Neural progenitor cell (in vitro differentiated cells): ENCODE measurements at places on chromosomes 3 and 15. TPM values are rescaled to one million over a fixed set of nuclear protein-coding genes. Genes with fewer than 3 reads are reported as not detected.

GRCh38 chr3:173128633-173129032 is 12.4 kb downstream of the SPATA16 start:
- no peak for DNase-seq
- no peaks in the 10 kb centered on the region for H3K27me3 ChIP-seq
- H3K36me3 ChIP-seq = no peaks in the 10 kb centered on the region
- H3K4me3 ChIP-seq = no peak overlapping the region
- no peak overlapping the region for H3K27ac ChIP-seq
- no peaks in the 10 kb centered on the region for H3K4me1 ChIP-seq

DNA sequence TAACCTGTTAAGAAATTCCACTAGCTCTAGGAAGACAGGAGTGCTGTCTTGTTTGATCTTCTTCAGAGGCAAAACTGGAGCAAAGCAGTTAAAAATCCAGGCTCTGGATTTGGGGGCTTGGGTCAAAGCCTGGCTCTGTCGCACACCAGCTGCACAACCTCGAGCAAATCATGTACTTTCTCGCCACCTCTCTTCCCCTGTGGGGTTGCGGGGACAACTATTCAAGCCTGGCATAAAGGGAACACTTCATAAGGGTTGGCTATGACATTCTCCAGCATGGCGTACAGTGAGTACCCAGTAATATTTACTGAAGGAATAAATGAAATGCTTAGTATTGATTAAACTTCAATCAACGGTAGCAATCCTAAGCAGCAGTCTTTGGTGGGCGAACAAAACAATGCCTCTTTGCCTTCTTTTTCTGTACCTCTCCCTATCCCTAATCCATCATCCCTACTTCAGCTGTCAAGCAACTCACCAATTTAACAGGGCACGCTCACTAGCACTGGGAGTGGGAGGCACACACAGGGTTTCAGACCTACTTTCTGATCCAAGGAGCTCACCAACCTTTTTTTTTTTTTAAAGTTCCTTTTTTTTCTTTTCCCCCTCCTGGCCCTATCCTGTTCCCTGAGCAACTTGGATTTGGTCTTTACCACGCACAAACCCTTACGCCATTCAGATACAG is 33.0 kb downstream of the GNB5 start:
- no peaks in the 10 kb centered on the region for H3K36me3 ChIP-seq
- no peak overlapping the region for H3K27ac ChIP-seq
- DNase-seq = no peak
- no peak overlapping the region for H3K4me3 ChIP-seq

DNA sequence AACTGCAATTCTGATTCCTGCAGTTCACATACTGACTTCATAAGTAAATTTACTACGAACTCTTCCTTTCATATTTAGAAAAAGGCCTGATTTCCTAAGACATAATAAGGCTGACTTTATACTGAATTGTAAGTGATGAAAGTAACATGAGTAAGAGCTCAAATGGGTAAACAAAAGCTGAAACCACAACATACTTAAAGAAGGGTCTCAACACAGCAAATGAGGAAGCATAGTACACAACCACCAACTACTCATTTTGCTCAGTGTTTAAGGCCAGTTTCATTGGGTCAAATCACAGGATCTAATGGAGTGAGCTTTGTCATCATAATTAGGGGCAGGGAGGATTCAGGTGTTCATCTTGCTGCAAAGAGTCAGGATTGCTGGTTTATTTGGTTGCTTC is 81.4 kb downstream of the SETD2 start:
- no peak overlapping the region for H3K4me3 ChIP-seq
- H3K4me1 ChIP-seq = no peaks in the 10 kb centered on the region
- H3K36me3 ChIP-seq = peaks cover 20% of the 10 kb centered on the region
- H3K27me3 ChIP-seq = no peaks in the 10 kb centered on the region

KLF15 gene
- total RNA-seq = 3.3 and 7.2 TPM in 2 replicates

CCR5 gene
- total RNA-seq = not detected in 2 replicates

- no peaks in the 10 kb centered on the region for H3K4me1 ChIP-seq
- H3K27ac ChIP-seq = no peak overlapping the region
- H3K27me3 ChIP-seq = no peaks in the 10 kb centered on the region
These were observed 946.8 kb downstream of the OTOL1 start for GRCh38 chr3:162443376-162443775.

DNA sequence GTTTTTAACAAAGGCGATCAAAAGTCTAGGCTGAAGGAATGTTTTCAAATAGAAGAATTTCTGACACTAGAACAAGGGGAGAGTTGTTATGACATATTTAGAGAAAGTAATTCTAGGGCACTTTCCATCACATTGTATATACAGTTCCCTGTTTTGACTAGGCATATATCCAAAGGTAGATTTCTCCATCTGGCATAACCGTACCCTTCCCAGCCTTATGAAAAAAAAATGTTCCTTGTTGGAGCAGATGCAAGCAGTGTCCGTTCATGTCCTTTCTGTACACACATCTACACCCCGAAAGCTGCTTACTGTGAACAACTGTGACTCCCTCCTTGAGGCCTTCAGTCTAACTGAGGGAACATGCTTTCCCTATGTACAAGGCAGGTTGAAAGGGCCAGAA is 271.7 kb upstream of the GBE1 start:
- no peak overlapping the region for H3K4me3 ChIP-seq
- no peaks in the 10 kb centered on the region for H3K27me3 ChIP-seq
- DNase-seq = no peak
- H3K27ac ChIP-seq = no peak overlapping the region
- H3K36me3 ChIP-seq = no peaks in the 10 kb centered on the region

GRCh38 chr3:70822669-70823068 is 510.2 kb upstream of the MDFIC2 start:
- no peaks in the 10 kb centered on the region for H3K36me3 ChIP-seq
- H3K4me1 ChIP-seq = peaks cover 12% of the 10 kb centered on the region
- no peak for DNase-seq
- H3K4me3 ChIP-seq = no peak overlapping the region
- H3K27me3 ChIP-seq = no peaks in the 10 kb centered on the region

DNA sequence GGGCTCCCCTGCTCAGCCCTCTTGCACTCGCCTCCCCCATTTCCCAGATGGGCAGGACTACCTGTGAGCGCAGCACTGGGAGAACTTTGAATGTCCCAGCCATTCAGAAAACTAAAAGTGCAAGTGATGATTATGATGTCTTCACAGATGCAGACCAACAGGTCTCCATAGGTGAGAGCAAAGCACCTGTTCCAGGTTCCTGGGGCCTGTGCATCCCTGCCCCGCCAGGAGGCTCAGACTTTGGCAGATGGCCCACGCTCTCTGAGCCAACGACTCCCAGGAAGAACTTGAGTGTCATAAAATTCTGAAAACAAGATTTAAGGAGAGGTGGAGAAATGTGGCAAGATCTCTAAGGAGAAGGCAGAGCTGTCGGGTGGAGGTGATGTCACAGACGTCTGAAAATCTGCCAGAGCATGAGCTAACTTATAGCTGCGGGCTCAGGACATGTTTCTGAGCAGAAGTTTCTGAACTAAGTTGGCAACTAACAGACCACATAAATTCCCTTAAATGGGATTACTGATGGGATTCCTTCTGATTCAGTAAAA is 110.8 kb upstream of the IGF1R start:
- no peak overlapping the region for H3K27ac ChIP-seq
- no peak for DNase-seq
- no peaks in the 10 kb centered on the region for H3K27me3 ChIP-seq

- peak; percentile 54 for DNase-seq
- H3K4me3 ChIP-seq = peak overlapping the region; percentile 78
- peaks cover 4% of the 10 kb centered on the region for H3K36me3 ChIP-seq
- H3K4me1 ChIP-seq = peaks cover 7% of the 10 kb centered on the region
- no peak overlapping the region for H3K27ac ChIP-seq
- H3K27me3 ChIP-seq = peaks cover 6% of the 10 kb centered on the region
These were observed 1.4 kb downstream of the HTD2 start for GRCh38 chr3:58307639-58308215.

MEIS2 gene
- 18.3 and 21.5 TPM in 2 replicates for total RNA-seq

ONECUT1 gene
- total RNA-seq = 1.5 TPM in 2 replicates

- no peak overlapping the region for H3K4me3 ChIP-seq
- no peak for DNase-seq
- H3K36me3 ChIP-seq = no peaks in the 10 kb centered on the region
These were observed 7.1 kb upstream of the YEATS2 start for GRCh38 chr3:183690402-183690995.

GRCh38 chr15:95468820-95469219 is 861.7 kb upstream of the NR2F2 start:
- DNase-seq = no peak
- no peak overlapping the region for H3K27ac ChIP-seq
- H3K27me3 ChIP-seq = no peaks in the 10 kb centered on the region
- no peaks in the 10 kb centered on the region for H3K36me3 ChIP-seq
- no peak overlapping the region for H3K4me3 ChIP-seq

- H3K27me3 ChIP-seq = no peaks in the 10 kb centered on the region
- no peak overlapping the region for H3K27ac ChIP-seq
- peaks cover 16% of the 10 kb centered on the region for H3K4me1 ChIP-seq
- no peak overlapping the region for H3K4me3 ChIP-seq
These were observed 60.5 kb upstream of the KLF13 start for GRCh38 chr15:31265871-31266711.

- DNase-seq = no peak
- no peak overlapping the region for H3K27ac ChIP-seq
- no peaks in the 10 kb centered on the region for H3K4me1 ChIP-seq
- H3K36me3 ChIP-seq = no peaks in the 10 kb centered on the region
These were observed 652.0 kb upstream of the NECTIN3 start for GRCh38 chr3:110419601-110420000.

DNA sequence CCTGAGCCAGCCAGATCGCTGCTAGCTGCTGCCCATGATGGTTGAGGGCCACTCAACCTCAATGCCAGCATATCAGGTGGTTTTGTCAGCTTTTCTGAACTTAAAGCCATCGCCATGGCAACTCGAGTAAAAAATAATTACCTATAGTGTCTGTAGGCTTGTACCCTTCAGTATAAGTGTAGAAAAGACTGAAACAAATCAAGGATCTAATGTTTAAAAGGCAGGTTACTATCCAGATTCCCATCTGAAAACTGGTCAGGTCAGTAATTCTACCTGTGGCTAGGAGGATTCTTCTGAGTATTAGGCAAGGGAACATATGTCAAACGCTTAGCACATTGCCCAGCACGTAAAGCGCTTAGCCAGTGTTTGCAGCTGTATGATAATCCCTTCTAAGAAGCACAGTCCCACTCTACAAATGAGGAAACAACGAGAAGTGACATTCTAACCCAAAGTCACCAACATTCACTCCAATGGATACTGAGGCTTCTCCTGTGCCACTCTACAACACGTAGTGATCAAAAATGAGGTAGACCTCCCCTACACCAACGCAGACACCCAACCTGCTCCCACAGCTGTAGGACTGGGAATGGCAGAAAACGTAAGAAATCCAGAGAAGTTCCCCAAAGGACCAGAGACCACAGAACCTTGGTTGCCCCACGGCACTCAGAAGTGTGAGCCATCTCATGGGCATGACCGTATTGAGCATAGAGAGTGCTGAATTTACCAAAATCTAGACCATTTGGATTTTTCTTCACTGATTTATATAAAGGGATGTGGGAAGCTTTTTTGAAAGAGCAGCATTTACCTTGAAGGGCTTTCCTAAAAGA is 55.3 kb downstream of the SLTM start:
- peaks cover 18% of the 10 kb centered on the region for H3K36me3 ChIP-seq
- no peak overlapping the region for H3K4me3 ChIP-seq
- no peak overlapping the region for H3K27ac ChIP-seq

- H3K36me3 ChIP-seq = no peaks in the 10 kb centered on the region
- H3K4me3 ChIP-seq = peak overlapping the region; percentile 69
- no peak overlapping the region for H3K27ac ChIP-seq
- H3K4me1 ChIP-seq = peaks cover 6% of the 10 kb centered on the region
These were observed 589 bp downstream of the NEIL1 start for GRCh38 chr15:75347222-75348033.

DNA sequence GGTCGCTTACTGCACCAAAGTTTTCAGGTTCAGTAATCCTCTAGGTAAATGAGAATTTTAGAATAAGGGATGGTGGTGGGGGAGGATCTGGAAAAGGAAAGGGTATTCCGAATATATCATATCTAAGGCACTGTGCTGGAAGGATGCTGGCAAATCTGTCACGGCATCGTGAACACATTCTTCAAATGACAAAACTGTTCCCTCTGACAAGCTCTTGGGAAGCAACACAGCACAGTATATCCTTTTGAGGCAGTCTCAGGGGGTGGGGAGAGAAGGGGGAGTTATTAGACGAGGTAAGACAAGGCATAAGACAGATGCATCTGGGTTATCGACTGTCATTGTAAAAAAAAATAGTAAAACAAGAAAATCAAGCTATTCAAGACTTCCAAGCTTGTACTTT is 289.6 kb upstream of the LRRN1 start:
- H3K27ac ChIP-seq = no peak overlapping the region
- no peaks in the 10 kb centered on the region for H3K27me3 ChIP-seq

- H3K4me1 ChIP-seq = no peaks in the 10 kb centered on the region
- H3K27ac ChIP-seq = no peak overlapping the region
- H3K27me3 ChIP-seq = no peaks in the 10 kb centered on the region
- peak; percentile 16 for DNase-seq
These were observed 454.1 kb upstream of the BCHE start for GRCh38 chr3:166291186-166291955.

- peak overlapping the region; percentile 78 for H3K4me3 ChIP-seq
- no peaks in the 10 kb centered on the region for H3K27me3 ChIP-seq
- peak overlapping the region; percentile 53 for H3K27ac ChIP-seq
- peak; percentile 79 for DNase-seq
These were observed 1.2 kb downstream of the GOLIM4 start for GRCh38 chr3:168094580-168094876.

GRCh38 chr3:197023241-197023997 is 6.2 kb downstream of the MELTF start:
- no peaks in the 10 kb centered on the region for H3K36me3 ChIP-seq
- no peak for DNase-seq
- peaks cover 6% of the 10 kb centered on the region for H3K27me3 ChIP-seq
- no peak overlapping the region for H3K27ac ChIP-seq

- no peak overlapping the region for H3K27ac ChIP-seq
- H3K4me3 ChIP-seq = no peak overlapping the region
- DNase-seq = no peak
- H3K36me3 ChIP-seq = no peaks in the 10 kb centered on the region
- peaks cover 6% of the 10 kb centered on the region for H3K4me1 ChIP-seq
These were observed 22.2 kb downstream of the PSTPIP1 start for GRCh38 chr15:77017091-77017660.

DNA sequence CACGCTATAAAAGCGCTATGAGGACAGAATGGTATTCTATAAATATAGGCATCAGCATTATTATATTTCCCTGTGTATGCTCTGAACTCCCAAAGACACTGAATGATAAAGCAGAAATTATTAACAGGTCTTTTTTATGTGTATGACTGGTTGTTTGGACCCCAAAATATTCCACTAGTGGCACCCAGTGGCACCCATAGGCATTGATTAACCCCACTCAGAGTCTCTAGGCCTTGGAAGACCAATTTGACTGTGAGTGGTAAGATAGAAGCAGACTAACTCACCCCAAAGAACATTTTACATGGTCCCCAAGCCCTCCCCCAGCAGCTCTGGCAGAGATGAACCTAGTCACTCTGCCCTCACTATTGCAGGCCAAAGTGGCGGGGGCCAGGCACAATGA is 45.4 kb upstream of the UBE2E1 start:
- peaks cover 21% of the 10 kb centered on the region for H3K4me1 ChIP-seq
- H3K27ac ChIP-seq = no peak overlapping the region
- H3K4me3 ChIP-seq = no peak overlapping the region
- H3K27me3 ChIP-seq = no peaks in the 10 kb centered on the region
- DNase-seq = no peak
- no peaks in the 10 kb centered on the region for H3K36me3 ChIP-seq

FAIM gene
- 9.8 and 13.2 TPM in 2 replicates for total RNA-seq

GRCh38 chr3:170244576-170244975 is 22.4 kb downstream of the PRKCI start:
- no peak overlapping the region for H3K27ac ChIP-seq
- H3K36me3 ChIP-seq = no peaks in the 10 kb centered on the region
- no peak for DNase-seq
- H3K4me1 ChIP-seq = no peaks in the 10 kb centered on the region
- H3K27me3 ChIP-seq = no peaks in the 10 kb centered on the region

- peak overlapping the region; percentile 56 for H3K27ac ChIP-seq
- peaks cover 16% of the 10 kb centered on the region for H3K4me1 ChIP-seq
- H3K36me3 ChIP-seq = no peaks in the 10 kb centered on the region
- DNase-seq = no peak
- H3K27me3 ChIP-seq = no peaks in the 10 kb centered on the region
These were observed 869 bp upstream of the TSC22D2 start for GRCh38 chr3:150407051-150407807.
